ENCODE measurements at places on chromosomes 1 and 21.

GRCh38 chr1:118995312-118996016 lies 7.3 kb upstream of the TBX15 start:
- DNase-seq, result no peak

DNA sequence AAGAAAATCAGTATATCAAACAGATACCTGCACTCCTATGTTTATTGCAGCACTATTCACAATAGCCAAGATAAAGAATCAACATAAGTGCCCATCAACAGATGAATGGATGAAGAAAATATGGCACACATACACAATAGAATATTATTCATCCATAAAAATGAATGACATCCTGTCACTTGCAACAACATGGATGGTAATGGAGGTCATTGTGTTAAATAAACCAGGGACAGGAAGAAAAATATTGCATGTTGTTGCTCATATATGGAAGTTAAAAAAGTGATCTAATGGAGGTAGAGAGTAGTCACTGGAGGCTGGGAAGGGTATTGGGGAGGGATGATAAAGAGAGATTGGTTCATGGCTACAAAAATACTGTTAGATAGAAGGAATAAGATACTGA lies 65.4 kb upstream of the CR2 start:
- DNase-seq, result no peak

- no peak for DNase-seq
Observed at GRCh38 chr1:208170252-208170651, 73.9 kb downstream of the PLXNA2 start.

DNA sequence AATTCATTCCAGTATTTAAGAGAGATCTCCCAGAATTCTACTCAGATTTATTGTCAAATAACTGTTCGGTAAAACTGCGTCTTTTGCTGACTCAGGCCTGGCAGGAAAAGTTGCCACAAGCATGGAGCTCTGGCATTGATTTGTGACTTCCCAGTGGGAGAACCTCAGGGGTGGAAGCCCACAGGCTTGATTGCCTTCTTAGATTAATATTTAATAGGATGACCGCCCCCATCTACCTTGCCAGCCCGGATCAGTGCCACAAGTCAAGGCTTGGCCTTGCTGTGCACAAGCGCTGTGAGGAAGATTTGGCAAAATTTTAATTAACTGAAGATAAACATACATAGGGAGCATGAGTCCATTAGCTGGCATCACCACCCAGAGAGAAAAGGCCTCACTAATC lies 93.5 kb downstream of the LRIG2 start:
- no peak for DNase-seq

- DNase-seq, result no peak
Observed at GRCh38 chr1:30196457-30196856, 526.9 kb downstream of the MATN1 start.

GRCh38 chr1:27220096-27220495 lies 14.3 kb upstream of the WDTC1 start:
- no peak for DNase-seq

- no peak for DNase-seq
Observed at GRCh38 chr1:47524272-47524671, 86.4 kb downstream of the FOXD2 start.

- DNase-seq, result peak; percentile 50
Observed at GRCh38 chr1:202852163-202852904, 36.6 kb downstream of the RABIF start.

DNA sequence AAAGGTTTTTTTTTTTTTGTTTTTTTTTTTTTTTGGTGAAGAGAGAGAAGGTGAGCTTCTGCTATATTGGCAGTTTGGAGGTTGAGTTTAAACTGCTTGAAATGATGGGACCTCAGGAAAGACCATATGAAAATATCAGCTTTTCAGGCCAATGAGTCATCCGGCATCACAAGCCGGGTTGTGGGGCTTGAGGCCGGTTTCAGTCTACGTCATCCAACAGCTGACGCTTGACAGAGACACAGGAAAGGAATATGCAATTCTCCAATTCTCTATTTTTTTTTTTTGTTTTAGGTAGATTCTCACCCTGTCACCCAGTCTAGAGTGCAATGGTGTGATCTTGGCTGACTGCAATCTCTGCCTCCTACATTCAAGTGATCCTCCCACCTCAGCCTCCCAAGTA lies 52.4 kb downstream of the KCNJ6 start:
- DNase-seq, result no peak

DNA sequence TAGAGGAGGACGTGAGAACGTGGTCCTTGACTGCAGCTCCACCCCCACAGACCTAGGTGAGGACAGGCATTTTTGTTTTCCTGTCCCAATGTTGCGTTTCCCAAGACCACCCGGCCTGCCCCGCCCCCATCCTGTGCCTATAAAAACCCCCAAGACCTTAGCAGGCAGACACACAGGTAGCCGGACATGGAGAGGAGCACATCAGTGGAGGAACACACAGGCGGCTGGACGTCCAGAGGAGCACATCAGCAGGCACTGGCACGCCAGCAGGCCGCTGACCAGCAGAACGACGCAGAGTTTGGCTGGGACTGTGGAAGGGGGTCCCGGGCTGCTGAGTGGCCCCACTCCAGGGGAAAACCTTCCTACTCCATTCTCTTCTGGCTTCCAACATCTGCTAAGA lies 12.7 kb upstream of the HMGCL start:
- DNase-seq, result no peak

DNA sequence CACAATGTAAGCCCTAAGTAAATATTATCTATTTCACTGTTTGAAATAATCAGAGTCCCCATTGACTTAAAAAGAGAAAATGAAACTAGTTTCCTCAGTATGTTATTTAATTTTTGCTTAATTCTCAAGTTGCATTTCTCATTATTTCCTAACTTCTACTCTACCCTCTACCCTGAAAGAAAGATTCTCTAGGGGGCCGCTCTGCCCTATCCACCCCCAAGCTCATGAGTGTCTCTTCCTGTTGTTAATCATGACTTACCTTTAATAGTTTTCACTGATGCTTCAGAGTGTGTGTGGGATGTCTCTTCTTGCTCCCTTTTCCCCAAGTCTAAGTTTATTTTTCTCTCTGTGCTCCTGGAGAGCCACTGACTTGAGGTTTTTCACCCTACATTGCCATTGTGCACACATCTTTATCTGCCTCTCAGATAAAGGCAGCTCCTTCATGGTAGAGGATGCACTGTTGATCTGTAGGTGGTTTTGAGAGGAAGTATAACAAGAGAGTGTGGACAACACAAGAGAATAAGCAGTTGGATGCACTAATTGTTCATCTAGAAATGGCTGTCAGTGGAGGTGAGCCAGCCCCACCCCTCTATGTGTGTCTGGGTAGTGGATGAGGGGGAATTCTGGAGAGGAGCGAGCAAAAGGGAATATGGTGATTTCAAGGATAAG lies 261.7 kb downstream of the CHRM3 start:
- DNase-seq, result no peak

DNA sequence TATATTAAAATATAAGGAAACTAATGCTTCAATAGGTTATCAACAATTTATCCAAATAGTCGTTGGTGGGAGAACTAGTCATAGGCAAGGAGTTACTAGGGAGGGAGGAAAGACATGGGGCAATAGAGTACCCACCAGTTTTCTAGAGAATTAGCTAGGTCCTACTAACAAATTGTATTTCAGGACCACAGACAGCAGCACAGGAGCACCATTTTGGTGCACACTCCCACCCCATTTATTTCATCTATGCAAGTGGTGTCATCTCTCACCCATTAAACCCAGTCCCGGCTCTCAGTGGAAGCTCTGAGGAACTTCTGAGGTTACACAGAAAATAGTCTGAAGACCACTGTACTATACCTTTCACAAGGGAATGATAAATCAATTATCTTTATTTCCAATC lies 89.0 kb upstream of the BCAR3 start:
- peak; percentile 29 for DNase-seq

DNA sequence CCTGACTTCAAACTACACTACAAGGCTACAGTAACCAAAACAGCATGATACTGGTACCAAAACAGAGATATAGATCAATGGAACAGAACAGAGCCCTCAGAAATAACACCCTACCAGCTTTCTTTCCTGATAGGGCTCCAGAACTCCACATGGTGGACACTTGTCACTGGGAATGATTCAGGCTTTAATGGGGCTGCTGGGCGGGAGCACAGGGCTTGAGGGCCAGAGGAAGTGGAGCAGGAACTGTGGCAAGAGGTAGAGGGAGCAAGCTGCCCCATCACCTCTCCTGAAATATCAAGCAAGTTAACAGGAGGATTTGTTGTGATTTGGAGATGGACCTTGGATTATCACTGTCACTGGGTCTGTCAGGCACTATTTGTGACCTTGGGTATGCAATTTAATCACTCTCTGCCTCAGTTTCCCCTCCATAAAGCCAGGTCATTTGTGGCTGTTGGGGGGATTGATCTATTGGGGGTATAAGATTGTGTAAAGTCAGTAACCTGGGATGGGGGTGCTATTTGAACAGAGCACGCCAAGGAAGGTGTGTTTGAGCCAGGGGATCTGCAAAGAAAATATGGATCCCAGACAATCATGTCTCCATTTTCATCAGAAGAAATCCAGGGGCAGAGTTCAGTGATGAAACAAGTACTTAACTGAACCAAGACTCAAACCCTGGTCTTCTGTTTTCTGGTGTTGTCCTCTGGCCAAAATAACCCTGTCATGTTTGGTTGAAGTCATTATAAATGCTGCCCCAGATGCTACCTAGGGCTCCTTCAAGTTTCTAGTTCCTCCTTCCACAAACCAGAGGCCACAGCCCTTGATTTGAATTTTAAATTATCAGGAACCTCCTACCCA lies 25.2 kb downstream of the ETS2 start:
- DNase-seq, result no peak

DNA sequence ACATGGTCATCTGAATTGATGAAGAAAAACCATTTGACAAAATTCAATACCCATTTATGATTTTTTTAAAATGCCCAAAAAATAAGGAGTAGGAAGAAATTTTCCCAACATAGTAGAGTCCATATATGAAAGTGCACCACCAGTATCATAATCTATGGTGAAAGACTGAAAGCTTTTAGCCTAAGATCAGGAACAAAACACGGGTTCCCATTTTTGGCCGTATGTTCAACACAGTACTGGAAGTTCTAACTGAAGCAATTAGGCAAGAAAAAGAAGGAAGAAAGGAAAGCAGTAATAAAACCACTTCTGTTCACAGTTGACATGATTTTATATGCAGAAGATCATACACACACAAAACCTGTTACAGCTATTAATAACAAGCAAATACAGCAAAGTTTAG lies 227.8 kb upstream of the RAB4A start:
- no peak for DNase-seq

GRCh38 chr1:233440951-233441401 lies 113.5 kb downstream of the MAP3K21 start:
- DNase-seq, result peak; percentile 68

DNA sequence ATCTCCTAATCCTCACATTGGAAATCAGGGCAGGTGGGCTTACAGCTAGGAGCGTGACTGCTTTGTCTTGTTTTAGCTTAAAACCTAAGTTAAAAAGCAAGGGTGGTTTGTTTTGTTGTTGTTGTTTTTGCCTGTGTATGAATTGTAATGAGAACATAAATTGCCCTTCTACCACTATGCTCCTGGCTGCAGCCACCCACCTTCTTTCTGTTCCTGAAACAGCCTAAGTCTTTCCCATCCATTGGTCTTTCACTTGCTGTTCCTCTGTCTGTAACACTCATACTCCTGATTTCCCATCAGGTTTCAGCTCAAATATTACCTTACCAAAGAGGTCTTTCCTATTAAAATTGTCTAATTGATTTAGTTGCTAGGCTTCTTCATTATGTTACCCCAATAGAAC lies 604 bp upstream of the TMEM79 start:
- DNase-seq, result no peak

GRCh38 chr1:20063861-20064292 lies 6.1 kb upstream of the PLA2G5 start:
- peak; percentile 84 for DNase-seq

DNA sequence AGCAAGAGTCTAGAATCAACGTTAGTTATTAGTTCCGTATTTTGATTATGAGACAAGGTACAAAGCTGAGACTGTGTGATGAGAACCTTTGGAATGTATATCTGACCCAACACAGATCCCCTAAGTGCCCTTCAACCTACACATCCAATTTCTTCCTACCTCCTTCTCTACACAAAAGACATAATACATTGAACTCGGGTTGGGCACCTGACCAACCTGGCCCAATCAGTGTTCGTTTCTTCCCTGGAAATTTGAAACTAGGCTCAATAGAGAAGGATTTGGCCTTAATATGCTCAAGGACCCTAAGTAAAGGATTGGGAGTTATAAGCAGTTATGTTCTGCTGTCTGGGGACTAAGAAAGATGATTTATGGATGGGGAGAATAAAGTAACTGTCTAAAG lies 12.1 kb downstream of the ITSN1 start:
- DNase-seq, result no peak

DNA sequence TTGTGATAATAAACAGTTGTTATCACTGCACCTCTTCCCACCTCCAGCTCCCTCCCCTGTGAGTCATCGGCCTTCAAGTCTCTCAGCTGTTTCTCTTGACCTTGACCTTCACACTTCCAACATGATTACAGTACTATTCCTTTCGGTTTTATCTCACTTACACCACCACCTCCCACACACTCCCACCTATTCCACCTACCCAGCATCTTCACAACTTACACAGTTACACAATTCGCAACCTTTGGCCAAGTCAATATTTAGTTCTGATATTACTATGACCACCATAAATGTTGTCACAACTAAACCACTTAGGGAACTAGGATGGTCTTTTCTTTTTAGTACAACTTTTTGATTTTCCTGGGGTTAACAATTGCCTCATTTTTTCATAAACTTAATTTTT lies 60.2 kb downstream of the RIPK4 start:
- DNase-seq, result no peak

DNA sequence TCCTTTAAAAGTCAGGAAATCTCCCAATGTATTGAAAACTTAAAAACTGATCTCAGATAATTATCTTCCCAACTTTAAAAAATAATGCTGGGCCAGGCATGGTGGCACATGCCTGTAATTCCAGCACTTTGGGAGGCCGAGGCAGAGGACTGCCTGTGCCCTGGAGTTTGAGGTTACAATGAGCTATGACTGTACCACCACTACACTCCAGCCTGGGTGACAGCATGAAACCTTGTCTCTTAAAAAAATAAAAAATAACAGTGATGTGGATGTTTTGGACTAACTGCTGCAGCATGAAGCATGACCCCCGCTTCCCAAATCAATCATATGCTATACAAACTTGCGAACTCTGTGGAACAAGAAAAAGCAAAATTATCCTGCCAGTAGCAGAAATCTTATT lies 186.3 kb downstream of the RERE start:
- no peak for DNase-seq

DNA sequence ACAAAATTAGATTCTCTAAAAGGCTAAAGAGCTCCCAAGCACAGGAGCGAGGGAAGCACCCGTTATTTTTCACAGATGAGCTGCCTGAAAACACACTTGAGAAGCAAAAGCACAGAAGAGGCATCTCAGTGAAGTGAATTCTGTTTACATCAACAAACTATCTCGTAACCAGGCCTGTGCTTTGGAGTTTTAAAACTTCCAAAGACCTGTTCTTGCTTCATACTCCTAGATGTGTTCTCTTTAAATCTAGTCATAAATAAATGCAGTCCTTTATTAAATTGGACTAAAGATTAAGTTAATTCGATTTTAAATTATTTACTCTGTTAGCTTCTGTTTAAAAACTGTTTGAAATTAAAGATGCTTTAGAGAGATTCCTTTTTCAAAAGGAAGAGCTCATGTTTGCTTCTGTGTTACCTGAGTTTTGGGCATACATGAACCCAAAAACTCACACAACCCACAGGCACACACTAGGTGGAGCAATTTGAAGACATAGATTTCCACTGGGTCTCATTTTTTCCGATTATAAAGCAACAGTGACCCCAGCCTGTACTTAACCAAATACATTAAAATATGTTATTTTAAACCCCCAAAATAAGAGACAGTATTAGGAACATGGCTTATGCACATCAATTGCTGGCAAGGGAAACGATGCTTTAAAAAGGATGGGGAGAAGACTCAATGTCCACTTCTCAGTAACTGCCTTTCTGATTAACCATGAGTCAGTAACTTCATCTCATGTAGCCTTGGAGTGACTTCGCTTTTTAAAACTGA lies 648.2 kb downstream of the SMYD3 start:
- DNase-seq, result no peak
